LoVo (cell line): ENCODE measurements at places on chromosomes 4 and X.

DNA sequence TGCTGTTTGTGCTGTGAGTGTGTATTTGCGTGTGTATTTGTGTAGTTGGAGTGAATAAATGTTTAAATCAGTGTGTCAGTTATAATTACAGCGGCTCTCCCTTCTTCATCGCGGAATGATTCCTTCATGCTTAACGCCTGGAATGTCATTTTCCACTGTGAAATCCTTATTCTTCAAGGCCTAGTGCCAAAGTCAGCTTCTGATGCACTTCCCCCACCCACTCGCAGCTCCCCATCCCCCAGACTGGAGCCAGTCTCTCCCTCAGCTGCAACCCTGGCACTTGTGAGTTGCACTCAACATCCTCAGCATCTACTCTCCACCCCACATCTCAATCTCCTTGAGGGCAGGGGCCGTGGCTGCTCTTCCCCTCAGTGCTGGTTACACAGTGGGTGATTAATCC, 583.0 kb downstream of the BCOR start:
- DNase-seq = no peak

DNA sequence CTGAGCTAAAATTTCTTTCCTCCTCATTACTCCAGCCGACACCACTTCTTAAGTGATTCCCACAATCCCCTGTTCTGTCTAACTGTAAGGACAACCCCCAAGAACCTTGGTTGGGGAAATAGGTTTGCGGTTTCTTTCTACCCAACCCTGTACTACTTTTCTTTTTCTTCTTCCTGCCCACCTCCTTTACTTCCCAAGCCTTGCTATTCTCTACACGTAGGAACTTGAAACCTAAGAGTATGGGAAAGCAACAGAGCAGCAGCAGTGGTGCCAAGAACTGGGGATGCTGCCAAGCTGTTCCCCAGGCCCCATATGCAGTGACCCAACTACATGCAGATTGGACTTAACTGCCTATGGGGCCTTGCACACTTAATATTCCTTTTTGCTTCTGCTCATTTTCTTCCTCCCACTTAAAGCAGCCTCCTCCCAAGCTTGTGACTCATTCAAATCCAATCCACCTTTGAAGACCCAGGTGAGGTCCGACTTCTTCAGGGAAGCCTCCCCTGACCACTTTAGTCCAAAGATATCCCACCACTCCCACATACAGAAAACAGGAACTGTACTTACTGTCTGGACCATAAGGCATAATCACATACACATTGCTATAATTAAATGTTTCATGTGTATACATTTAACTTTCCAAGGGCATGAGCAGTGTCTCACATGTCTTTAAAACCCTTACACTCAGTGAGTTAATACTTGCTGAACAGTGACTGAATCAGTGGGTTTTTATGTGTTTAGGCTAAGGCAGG, 1.7 kb downstream of the FAM120C start:
- DNase-seq = no peak

GRCh38 chr4:147954850-147955249, 223.0 kb downstream of the ARHGAP10 start:
- DNase-seq = no peak

DNA sequence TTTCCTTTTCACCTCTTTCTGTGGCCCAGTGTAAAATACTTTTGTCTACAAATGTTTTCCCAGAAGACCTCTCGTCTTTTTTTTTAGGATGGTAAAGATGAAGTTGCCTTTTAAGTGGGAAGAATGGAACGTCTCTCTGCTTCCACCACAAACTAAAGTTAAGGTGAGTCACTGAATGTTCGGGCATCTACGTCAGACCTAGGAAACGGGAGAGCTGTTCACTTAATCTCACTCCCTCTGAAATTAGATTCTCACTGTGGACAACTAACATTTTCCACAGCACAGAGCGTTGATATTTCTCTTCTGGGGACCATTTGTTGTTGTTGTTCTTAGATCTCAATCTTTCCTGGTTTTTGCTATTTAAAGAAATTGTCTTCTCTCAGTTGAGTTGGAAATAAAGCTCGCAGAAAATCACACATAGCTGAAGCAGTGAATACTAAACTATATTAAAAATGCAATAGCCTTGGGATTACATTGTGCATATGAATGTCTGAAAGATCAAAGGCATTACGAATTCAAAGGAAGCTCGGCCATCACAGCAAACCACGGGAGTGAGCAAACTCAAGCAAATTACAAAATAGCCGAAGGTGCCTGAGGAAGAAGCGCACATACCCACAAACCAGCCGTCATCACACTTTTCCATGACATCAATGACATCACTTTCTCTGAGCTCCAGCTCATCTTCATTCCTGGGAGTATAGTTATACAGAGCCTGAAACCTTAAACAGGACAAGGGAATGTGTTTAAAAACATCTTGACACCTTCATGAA, 53.9 kb upstream of the PDLIM3 start:
- DNase-seq = no peak

GRCh38 chr4:126762663-126763247, 870.0 kb upstream of the INTU start:
- no peak for DNase-seq

DNA sequence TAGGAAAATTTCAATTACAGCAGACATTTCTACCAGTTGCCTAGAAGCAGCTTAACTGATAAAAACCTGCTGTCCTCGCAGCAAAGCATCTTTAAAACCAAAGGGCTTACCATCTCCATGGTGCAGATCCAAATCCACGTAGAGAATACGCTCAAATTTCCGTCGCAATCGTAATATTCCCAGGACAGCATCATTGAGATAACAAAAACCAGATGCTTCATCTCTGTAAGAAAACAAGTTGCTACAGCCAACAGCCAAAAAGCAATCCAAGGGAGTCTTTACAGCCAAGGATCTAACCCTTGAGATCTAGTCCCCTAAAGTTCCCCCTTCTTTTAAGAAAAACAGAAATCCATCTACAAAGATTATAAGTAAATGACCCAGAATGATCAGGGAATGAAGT, 77.6 kb downstream of the HDAC8 start:
- DNase-seq = no peak

DNA sequence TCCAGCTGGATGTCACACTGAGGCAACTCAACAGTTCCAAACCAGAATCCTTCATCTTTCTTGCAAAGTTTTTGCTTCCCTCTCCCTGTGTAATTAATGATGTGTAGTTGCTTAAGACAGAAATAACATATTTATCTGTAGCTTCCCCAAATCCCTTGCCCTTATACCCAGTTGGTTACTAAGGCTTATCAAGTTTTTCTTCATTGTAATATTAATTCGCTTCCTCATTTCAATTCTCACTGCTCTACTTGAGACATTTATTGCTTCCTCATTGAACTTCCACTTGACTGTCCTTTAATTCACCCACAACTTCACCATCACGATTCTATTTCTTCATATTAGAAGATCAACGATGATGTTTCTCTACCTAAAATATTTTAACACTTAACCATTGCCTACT, 386.6 kb upstream of the CPEB2 start:
- DNase-seq = no peak

DNA sequence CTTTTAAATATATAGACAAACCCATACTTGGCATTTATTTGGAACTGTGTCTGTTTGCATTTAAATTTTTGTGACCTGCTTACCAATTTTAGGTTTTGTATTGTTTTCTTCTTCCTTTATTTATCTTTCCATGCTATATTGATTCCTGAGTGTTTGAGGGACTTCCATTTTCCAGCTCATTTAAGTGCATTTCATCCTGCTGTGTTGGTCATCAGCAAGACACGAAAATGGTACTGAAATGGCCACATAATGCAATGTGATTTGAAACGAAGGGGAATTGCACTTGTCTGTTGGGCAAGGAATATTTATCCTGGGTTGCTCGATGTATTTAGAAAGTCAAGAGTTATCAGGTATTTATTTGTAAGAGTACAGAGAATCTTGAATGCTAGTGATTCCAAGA, 524.3 kb upstream of the MAGEB2 start:
- DNase-seq = no peak

DNA sequence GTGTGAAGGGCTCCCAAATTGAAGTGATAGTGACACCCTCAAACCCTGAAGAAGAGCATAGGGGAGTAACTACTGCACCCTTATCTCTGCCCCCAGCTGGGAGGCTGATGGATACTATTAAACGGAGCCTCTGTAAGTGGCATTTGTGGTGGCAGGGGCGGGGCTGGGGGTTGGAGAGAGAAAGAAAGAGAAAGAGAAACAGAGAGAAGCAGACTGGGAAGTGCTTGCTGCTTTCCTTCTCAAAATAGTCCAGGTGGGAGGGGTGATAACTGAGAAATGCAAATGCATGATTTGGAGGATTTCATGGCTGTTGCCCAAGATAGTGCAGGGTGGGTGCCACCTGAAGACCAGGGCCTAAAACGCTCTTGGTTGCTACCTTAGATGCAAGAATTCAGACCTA, 253.5 kb upstream of the GATB start:
- DNase-seq = no peak

DNA sequence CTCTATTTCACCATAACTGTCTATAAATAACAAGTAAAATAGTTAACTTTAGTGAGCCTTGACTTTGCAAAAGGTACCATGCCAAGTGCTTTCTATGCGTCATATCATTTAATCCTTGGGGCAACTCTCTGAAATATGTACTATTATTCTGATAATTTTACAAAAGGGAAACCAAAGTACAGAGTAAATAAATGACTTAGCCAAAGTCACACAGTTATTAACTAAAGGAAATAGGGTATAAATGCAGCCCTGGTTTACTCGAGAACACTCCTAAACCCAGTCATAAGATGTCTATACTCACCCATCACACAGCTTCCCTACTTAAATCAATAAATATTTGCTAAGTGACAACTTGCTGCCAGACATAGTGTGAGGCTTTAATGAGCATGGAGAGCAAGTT, 14.4 kb downstream of the KCTD8 start:
- DNase-seq = no peak

- DNase-seq = no peak
Observed at GRCh38 chr4:165088366-165088765, 24.3 kb downstream of the TMEM192 start.

- no peak for DNase-seq
Observed at GRCh38 chr4:83358410-83358809, 23.8 kb upstream of the HPSE start.

DNA sequence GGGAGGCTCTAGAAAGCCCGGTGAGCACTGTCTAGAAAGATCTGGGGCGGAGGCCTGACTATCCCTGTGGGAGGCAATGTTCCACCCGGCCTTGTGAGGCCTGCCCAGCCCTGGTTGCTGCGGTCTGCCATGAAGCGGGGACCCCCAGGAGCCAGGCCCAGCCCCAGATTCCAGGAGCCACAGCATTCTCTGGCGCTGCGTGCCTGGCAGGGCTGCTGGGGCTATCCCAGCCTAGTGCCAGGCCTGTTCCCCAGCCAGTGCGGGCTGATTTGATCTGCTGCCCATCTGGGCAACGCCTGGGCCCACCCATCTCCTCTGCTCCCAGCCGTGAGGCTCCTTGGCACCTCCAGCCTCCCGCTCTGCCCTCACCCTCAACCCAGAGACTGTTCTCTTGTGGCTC, 19.6 kb downstream of the ATP2B3 start:
- no peak for DNase-seq

- no peak for DNase-seq
Observed at GRCh38 chrX:30488092-30488491, 89.5 kb downstream of the TASL start.

- DNase-seq = no peak
Observed at GRCh38 chr4:114364857-114365256, 233.8 kb upstream of the UGT8 start.

DNA sequence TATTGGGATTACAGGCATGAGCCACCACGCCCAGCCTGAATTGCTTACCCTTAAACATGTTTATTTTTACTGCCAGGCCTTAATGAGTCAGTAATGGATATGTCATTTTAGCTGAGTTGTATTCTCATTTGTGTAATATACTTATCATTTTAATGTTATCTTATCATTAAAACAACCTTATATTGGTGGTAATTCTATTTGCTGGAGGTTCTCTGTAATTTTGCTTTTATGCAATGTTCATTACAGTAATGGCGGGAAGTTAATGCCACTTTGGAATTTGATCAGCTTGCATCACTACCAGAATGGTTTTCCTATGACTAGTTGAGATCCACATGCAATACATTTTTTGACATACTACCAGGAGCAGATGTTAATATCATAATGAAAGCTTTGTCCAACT, 6.3 kb upstream of the PGAM4 start:
- peak; percentile 2 for DNase-seq

- no peak for DNase-seq
Observed at GRCh38 chrX:10111364-10112148, 45.2 kb upstream of the CLCN4 start.
